ENCODE measurements at places on chromosomes 13 and 19.

GRCh38 chr19:2791876-2792275, 6.6 kb downstream of the THOP1 start:
- no peak for DNase-seq

GRCh38 chr19:13054626-13055212, 47.9 kb downstream of the LYL1 start:
- DNase-seq: no peak

DNA sequence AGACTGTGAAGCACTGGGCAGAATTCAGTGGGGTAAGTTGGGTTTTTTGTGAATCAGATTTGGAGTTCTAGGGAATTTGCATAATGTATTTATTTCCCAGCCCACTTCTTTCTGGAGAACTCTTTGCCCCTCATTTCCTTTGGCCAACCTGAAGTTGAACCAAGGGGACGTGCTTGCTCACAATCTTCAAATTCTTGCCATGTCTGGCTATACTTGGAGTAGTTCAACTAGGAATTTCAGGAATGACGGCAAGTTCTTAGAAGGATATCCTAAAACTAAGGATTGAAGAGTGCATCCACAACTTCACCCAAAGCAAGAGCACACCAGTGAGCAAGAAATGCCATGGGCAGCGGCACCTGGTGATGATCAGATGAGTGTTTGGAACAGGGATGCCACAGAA, 88.5 kb downstream of the TEX26 start:
- no peak for DNase-seq

- DNase-seq: no peak
These were observed 402 bp upstream of the KANK3 start for GRCh38 chr19:8343483-8343844.

DNA sequence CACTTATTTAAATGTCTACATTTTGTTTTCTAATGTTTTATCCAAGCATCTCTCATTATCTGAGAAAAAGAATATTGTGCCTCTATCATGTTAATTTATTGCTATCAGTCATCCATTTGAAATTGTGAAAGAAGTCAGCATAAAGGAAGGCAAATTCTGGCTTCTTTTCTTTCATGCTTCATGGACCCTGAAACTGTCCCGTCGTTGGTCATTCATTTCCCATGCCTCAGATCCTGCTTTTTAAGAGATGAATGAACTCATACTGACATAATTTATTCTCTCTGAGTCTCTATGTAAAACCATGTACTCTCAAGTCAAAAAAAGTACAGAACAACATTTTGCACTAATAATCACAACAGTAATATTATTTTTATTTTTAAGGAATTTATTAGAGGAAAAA, 2512.0 kb downstream of the PCDH9 start:
- DNase-seq: no peak

- peak; percentile 64 for DNase-seq
These were observed 2.8 kb downstream of the ERFL start for GRCh38 chr19:41925208-41926003.

- DNase-seq: no peak
These were observed 26.0 kb upstream of the CHST8 start for GRCh38 chr19:33595783-33596182.

DNA sequence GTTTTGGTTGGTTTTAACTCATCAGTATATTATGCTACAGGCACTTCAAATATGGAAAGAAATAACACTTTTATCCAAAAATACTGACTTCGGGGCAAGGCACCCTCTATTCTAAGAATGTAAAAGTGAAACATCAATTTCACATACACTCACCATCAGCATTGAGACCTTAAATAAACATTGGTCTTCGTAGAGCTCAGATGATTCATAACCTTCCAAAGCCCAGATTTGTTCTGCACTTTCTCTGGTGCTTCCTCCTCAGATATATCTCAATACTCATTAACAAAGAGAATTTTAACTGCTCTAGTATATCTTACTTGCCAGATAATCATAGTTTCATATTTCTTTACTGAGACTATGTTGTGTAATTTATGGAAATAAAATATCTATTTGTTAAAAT, 794.3 kb downstream of the LIG4 start:
- DNase-seq: no peak

- no peak for DNase-seq
These were observed 11.9 kb upstream of the C13orf42 start for GRCh38 chr13:51122868-51123566.

- DNase-seq: no peak
These were observed 2.7 kb upstream of the MISP start for GRCh38 chr19:748274-748598.

DNA sequence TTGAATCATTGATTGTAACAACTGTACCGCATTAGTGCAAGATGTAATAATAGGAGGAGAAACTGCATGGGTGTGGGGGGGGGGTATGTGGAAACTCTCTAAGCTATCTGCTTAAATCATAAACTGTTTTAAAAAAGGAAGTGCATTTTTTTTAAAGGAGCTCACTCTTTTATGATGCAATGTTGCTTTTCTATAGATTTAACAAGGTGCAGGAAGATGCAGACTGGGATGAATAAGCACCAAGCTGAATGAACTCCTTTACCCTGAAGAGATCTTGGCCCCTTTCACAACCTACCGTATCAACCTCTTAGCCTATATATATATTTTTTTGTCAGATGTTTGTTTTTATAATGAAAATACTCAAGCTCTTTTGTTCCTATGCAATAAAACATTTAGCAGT, 95.9 kb downstream of the AKAP11 start:
- no peak for DNase-seq

DNA sequence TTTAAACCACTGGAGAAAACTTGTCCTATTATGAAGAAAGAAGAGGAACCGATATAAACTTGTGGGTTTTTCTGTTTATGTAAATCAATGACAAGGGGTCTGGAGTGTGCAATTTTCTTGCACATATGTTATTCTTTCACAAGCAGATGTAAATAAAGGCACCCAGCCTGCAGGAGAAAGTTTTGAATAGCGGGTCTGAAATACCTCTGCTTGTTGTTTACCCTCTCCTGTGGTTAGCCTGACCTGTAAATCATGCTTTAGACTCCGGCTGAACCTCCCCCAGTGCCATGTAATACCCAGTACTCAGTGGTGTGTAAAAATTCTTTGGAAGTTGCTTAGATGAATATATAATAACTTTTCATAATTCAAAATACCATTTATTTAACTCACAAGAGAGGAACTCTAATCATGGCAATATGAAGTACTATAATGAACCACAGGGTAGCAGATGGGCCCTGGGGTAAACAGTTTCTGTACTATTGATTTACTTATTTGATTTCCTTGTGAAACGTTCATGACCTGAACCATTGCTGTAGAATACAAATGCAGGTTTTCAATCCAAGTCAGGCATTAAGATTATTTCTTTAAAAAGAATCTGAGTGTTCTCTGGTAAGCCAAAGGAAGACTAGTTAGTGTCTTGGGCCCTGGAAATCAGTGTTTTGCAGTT, 245.1 kb downstream of the LMO7 start:
- DNase-seq: no peak

DNA sequence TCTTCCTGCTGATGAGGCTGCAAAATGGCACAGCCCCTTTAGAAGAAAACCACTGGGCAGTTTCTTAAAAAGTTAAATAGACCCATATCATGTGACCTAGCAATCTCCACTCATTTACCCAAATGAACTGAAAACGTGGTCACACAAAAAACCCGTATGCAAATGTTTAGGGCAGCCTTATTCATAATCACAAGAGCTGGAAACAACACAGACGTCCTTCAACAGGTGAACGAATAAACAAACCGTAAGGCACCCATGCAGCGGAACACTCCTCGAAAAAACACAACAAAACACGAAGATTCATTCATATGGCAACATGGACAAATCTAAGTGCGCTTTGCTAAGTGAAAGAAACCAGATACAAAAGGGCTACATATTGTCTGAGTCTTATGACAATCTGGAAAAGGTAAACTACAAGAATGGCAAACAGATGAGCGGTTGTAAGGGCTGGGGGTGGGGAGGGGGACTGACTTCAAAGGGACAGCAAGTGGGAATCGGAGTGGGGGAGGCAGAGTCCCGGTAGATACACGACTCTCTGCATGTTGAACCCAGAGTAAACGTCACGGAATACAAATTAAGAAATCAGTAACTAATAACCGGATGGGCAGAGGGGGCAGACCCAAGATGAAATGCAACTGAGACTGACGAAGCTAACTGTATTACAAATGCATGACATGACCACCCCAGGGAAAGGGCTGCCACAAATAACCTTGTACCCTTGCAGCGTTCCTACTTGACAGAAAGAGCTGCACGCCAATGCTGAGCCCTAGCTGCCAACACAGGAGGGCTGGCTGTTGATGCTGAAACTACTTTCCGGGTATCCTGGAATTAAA, 33.4 kb downstream of the MLLT1 start:
- no peak for DNase-seq

GRCh38 chr13:39321574-39321973, 281.4 kb downstream of the LHFPL6 start:
- DNase-seq: no peak

GRCh38 chr19:33982706-33983105, 186.0 kb downstream of the KCTD15 start:
- DNase-seq: no peak

GRCh38 chr13:52780092-52780491, 40.5 kb upstream of the CNMD start:
- DNase-seq: no peak

GRCh38 chr13:95352486-95352885, 51.2 kb upstream of the ABCC4 start:
- no peak for DNase-seq

DNA sequence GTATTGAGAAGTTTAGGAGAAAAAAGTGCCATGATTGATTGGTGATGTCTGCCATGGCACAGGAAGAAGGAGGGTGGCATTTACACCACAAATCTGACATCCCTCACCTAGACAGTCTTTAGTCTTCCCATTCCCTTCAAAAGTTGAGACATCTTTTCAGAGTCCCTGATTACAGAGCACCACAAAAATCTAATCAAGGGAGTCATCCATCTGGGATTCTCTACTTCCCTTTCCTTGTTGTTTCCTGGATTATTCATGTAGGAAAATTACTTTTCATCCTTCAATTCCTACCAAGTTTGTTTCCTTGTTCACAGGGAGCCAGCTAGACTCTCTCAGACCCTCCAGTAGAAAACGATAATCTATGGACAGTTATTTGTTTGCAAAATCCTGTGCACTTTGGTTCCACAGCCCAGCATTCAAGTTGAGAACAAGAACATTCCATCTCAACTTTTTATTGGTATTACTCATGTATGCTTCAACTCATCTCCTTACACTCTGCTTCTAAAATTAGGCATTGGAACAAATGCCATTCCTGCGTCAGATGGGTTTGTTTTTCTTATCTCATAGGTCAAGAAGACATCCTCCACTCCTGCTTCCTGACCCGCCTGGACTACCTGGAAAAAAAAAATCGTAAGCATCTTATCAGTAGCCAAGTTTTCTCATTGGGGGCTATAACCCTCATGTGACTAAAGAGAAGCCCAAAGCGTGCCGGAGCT, 259.9 kb downstream of the FOXO1 start:
- DNase-seq: no peak

- no peak for DNase-seq
These were observed 1464.3 kb downstream of the UQCRFS1 start for GRCh38 chr19:27748551-27749152.

GRCh38 chr13:68588623-68589022, 1358.5 kb upstream of the PCDH9 start:
- no peak for DNase-seq

DNA sequence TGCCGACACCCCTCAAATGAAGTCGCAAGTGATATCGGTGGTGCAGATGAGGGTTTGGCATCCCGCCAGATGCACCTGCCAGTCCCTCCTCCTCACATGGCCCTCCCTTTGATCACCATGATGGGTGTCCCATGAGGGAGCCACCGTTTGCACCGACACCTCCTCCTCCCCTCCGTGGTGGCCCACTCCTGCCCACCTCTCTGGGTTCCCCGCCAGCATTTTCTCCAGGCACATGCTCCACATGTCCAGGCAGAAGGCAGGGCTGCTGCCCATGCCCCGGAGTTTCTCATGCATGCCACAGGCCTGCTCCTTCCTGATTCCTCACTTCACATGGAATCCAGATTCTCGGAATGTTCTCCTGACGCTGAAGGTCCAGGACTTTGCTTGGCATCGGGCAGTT, 49.3 kb downstream of the COL4A2 start:
- no peak for DNase-seq

GRCh38 chr13:21079761-21080592, 18.6 kb upstream of the LATS2 start:
- no peak for DNase-seq

DNA sequence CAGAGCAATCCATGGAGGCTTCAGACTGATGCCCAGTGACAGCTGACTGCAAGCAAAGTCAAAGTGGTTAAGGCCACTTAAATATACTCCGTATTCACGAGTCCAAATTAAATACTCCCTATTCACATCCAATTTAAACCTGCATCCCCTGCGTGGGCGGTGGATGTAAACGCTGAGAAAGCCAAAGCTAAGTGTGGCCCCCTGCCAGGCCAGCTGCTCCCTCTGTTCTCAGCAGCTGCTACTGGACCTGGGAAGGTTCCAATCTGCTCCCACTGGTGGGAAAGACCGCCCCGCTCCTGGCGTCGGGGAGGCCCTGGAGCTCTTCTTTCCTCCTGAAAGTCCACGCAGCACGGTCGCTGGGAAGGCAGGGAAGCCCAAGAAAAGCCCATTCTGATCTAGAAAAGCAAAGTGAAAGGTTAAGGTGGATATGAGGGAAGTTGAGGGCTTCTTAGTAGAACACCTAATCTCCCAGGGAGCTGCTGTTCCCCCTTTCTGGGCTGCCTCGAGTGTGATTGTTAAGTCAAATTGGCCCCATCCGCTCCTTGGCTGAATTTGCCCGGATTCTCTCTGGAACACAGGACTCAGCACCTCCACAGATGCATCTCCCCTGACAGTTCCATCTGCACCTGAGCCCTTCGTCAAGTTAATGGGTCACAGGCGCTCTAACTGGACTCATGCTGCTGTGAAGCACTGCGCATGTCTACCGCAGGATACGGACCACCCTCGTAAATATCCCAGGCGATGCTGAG, 205.5 kb downstream of the USP12 start:
- DNase-seq: no peak

- DNase-seq: no peak
These were observed 152.4 kb downstream of the DCLK1 start for GRCh38 chr13:35978607-35979316.

All from NCI-H510A (cell line).